M059J (cell line): ENCODE measurements at places on chromosomes 12 and 14.
A peak's percentile ranks its signal among the peaks of the same experiment; 100 is the strongest.

- DNase-seq = no peak
Observed at GRCh38 chr14:95157048-95157326, 342 bp downstream of the DICER1 start.

GRCh38 chr14:48914382-48914781, 671.8 kb downstream of the RPS29 start:
- DNase-seq = no peak

GRCh38 chr12:75707983-75708382, 196.6 kb upstream of the KRR1 start:
- DNase-seq = no peak

- no peak for DNase-seq
Observed at GRCh38 chr14:54718046-54718445, 151.1 kb downstream of the SAMD4A start.

DNA sequence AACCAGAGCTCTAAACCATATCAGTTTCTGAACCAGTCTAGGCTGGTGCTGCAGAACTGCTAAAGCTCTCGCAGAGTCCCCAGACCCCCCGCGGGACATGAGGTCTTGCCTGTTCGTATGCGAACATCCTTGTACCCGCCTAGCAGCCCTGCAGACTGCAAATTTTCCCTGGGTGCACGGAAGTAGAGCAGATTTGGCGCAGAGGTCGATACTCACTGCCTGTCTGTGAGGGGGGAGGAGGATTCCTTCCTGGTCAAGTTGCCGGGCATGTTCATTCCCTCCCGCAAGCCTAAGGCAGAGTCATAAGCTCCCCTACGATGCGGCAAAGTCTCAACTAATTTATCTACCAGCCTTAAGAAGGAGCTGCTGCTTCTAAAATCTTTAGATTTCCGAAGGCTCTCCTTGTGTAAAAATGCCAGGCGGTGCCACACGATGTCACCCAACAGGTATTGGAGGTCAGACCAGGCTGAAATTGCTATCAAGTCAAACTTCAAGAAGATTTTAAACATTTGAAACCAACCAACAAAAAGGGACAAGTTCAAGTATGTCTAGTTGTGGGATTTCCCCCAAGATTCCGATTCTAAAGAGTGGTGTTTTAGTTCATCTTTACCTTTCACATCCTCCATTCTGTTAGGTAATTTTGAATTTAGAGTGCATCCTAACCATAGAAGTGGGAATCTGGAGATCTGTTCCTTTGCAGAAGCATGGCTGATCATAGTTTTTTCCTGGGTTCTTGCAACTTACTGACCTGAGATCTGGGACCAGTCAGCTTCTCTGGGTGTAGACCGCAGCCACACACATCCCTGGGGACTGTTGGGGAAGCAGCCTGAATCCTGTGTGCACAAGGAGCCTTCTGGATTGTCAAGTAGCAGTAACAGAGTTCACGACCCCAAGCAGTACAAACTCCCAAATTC, 1.6 kb upstream of the PAX9 start:
- DNase-seq = no peak

GRCh38 chr14:65153101-65153500, 50.8 kb upstream of the MAX start:
- DNase-seq = no peak

GRCh38 chr12:109385339-109386058, 37.8 kb downstream of the MYO1H start:
- DNase-seq = peak; percentile 39

- DNase-seq = peak; percentile 83
Observed at GRCh38 chr12:64679487-64680001, 69.2 kb downstream of the RASSF3 start.

DNA sequence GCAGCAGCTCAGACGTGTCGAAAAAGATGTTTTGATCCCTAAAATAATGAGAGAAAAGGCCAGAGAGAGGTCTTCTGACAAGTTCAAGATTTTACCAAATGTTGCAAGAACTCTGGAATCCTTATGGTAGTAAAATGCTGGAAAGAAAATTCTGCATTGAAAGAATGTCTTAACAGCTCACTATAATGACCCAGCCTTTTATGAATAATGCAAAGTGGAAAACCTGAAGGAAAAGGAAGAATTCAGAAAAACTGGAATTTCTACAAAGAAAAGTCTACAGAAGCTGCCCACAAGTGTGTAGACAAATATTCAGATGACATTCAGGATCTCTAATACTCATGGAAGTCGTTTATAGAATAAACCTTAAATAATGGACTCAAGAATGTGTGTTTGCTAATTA, 1.8 kb upstream of the CCDC88C start:
- DNase-seq = no peak

DNA sequence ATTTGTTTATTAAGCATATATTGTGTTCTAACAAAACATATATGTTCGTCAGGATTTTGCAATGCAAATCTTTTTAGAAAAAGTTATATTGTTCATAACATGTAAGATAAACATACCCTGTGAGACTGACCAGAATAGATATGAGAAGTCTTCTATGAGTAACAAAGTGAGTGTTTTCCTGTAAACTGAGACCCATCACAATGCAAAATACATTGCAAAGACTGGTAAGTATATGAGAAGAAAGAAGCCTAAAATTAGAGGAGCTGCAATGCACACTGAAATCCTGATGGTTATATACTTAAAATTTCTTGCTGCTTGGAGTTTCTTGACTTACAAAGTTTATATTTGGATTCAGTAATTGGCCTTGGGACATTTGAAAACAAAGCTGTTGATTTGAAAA, 6.0 kb downstream of the HMGA2 start:
- no peak for DNase-seq

DNA sequence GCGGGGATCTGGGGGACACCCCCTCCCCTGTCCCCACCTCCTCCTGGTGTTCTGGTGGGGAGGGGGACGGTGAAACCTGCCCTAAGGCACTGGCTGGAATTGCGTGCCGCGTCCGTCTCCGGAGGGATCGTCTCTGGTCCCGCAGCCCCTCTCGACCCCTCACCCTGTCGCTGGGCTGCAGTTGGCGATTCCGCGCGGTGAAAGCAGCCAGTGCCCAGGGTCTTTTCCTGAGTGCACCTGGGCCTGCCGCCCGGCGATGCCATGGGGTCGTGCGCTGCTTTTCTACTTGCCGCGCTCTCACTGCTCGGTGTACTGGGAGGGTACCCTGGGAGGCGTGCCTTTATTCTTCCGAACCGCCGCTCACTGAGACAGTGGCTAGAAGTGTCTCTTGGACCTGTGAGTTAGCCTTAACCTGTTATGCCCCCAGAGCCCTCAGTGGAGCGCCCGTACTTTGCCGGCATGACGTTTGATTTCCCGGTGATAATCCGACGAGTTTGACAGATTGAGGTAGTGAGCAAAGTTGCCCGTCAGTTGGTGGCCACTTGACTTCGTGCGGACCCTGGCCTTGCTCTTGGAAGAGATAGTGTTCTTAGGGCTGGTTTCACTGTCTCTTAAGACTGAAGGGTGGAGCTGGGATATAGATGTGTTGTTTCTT, 788 bp downstream of the SFSWAP start:
- DNase-seq = no peak

- DNase-seq = no peak
Observed at GRCh38 chr14:44901696-44902095, 60.1 kb downstream of the KLHL28 start.

GRCh38 chr12:53746592-53747092, 5.1 kb downstream of the CISTR start:
- DNase-seq = peak; percentile 80

- DNase-seq = no peak
Observed at GRCh38 chr12:107847830-107848229, 73.3 kb downstream of the ASCL4 start.

- DNase-seq = no peak
Observed at GRCh38 chr12:130428116-130428515, 90.4 kb downstream of the PIWIL1 start.

GRCh38 chr14:92962831-92963095, 39.8 kb downstream of the CHGA start:
- DNase-seq = no peak

DNA sequence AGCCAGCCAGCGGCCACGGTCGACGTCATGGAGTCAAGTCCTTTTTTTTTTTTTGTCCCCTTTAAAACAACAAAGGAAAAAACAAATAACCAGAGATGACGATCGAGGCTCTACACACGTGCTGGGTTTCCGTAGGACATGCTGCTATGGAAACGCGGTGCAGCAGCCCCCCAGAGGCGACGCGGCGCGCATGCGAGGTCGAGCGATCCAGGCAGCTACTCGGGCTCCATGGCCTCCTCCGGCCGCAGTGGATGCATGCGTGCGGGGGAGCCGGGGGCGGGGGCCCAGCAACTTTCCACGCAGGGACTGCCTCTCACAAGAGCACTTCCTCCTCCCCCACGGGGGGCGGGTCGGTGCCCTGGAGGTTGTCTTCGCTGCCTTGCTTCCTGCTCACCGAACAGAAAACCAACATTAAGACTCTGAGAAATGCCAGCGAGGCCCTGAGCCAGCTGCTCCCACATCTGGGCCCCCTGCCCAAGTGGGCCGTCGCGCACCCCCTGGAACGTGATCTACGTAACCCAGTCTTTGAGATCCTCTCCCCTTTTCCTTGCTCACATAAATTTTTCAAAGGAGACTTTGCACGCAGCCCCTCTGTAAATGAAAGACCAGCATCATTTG, 30.7 kb downstream of the P2RX4 start:
- DNase-seq = no peak

DNA sequence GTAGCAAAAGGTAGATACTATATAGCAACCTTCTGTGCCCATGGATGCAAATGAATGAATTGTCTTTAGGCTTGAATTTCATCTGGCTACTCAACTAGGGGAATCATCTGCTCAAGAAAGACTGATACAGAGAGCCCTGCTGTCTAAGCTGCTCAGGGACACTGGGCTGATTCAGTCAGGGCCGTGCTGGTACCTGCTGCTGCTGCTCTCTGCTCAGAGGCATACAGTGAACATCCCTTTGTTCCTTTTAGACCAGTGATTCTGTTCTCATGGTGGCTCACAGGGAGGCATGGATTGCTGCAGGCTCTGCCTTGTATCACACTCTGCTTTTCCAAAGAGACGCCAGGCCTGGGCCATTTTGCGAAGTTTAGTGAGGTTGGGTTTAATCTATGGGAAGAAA, 14.1 kb downstream of the EIF2B2 start:
- DNase-seq = no peak

- peak; percentile 73 for DNase-seq
Observed at GRCh38 chr12:86230516-86231146, 25.6 kb downstream of the MGAT4C start.

- DNase-seq = no peak
Observed at GRCh38 chr14:103613517-103613916, 15.5 kb upstream of the KLC1 start.

DNA sequence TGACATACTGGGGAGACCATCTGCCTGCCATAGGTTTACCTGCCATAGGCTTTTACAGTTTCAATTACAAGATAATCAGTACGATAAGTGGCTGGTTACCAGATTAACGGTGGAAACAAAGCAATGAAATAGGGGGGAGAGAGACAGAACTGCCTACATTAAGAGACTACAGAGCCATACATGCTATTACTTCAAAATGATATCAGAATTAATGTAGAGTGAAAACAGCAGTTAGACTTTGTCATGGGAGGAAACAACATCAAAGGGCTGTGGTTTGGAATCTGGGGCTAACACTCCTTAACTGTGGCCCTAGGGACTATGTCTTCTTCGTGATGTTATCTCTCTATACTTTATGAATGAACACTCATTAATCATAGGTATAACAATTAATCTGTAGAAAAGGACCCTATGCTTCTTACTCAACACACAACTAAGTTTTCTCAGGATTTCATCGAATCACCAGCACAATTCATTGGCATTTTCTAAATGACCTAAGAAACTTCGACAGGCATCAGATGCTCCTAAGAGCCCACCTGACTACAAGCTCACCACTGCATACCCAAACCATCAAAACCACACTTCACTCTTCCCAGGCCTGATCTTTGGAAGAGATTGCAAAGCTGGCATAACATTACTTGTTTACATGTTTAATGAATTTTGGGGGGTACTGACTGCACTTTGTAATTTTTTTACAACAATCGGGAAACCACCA, 475.6 kb upstream of the SOX5 start:
- peak; percentile 33 for DNase-seq

DNA sequence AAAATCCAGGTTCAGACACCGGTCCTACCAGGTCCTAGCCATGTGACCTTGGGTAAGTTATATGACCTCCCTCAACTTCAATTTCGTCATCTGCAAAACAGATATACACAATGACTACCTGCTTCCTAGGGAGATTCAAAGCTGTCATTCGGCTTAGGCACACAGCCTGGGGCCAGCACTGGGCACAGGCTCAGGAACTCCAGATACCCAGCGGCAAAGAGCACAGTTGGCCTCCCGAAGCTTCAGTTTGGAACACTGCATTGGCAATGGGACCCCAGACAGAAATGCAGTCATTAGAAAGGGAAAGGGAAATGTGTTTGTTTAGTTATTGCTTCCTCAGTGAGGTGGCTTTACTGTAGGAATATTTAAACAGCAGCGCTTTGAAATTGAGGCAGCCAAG, 11.4 kb downstream of the PLEKHG6 start:
- DNase-seq = no peak

DNA sequence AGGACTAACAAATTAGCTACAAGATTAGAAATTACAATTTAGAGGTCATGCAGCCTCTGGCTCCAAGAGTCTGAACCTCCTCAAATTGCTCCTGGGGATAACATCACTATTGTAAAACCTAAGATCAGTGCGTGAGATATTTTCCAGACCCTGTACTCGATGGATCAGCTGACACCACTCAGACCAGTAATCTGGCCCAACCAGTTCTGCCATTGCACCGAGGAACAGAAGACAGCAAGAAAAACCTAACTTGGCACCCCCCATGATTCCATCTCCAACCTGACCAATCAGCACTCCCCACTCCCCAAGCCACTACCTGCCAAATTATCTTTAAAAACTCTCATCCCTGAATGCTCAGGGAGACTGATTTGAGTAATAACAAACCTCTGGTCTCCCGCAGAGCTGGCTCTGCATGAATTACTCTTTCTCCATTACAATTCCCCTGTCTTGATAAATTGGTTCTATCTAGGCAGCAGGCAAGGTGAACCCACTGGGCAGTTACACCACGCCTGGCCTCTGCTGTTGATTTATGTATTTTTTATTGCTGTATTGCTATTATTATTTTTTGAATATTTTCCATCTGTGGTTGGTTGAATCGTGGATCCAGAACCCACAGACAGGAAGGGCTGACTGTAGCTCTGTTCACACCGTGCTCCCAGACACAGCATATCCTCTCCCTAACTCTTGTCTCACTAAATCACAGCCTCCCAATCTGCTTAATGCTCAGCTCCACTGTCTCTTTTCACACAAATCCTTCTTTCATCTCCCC, 9.2 kb downstream of the HEBP1 start:
- DNase-seq = no peak
